Erythroblast (primary cell): ENCODE measurements at places on chromosomes 3 and 15.

DNA sequence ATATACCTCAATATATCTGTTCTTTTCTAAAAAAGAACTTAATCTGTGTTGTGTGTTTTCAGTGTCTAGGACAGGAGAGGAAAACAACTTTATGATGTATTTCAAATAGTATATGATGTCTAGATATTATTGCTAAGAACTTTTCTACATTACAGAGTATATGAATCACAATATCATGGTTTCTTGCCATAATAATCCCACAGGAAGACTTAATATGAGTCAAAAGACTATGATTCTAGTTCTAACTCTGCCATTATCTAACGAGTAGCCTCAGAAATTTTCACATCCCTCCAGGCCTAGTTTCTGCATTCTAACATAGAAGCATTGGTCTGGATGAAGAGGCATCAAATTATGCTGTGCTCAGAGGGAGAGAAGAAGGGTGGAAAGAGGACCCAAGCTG is 107.7 kb upstream of the SPRED1 start:
- no peak for DNase-seq

- DNase-seq: no peak
Measured at GRCh38 chr3:191280882-191281281, 48.3 kb upstream of the CCDC50 start.

GRCh38 chr3:5188419-5189221 is 1.1 kb downstream of the EDEM1 start:
- peak; percentile 69 for DNase-seq

DNA sequence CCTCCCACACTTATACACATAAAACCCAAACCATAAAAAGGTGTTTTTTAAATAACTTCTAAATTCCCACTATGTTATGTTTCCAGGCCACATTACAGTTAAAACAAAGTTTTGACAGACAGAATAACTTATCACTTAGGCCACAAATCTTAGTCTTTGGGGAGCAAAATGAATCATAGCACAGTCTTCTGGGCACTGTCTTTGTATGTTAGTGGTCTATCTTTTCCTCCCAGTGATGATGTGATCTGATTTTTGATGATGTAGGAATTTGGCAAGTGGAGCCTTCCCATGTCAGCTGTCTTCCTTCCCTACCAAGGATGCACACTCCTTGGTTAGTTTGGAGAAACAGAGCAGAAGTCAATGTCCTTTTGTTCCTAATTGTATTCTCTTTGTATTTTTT is 67.3 kb downstream of the THSD4 start:
- DNase-seq: no peak

DNA sequence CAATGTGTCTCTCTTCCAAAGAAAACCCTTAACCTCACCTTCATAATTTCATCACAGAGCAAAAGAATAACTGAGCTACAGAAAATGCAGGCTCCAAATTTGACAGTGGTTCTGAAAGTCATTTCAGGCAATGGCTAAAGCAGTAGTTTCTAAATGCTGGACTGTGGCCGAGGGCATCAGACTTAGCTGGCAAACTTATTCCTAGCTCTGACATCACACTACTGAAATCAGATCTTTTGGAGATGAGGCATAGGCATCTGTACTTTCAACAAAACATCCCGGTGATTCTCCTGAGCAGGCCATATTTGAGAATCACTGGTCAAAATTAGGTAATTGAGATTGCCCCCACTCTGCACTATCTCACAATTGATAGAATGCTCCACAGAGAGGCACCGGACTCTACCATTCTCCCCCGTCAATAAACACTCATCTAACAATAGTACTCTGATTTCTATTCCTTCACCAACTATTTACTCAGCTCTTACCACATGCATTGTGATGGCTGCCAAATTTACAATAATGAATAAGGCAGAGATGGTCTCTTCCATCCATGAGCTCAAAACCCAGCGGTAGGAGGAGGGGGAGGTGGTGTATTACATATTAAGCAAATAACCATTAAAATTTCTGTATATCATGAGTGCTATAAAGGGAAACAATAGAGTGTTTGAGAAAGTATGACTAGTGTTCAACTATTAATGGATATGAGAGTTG is 57.3 kb upstream of the SPRED1 start:
- DNase-seq: no peak

GRCh38 chr3:12943124-12944021 is 102.0 kb upstream of the RPL32 start:
- no peak for DNase-seq

DNA sequence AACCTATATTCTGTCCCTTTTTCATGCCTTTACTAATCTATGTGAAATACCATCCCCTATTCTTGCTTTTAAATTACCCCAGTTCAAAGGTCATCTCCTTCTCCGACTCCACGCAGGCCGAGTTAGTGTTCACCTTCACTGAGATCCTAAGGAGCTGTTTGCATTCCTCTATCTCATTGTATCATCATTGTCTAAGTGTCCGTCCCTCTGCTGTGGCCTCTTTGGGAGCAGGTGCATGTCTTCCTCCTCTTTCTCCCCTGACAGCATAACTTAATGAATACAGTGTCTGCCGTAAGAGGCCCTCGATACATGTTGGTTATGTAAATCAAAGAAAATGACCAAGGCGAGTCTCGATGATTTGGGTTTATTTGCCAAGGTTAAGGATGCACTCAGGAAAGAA is 4.9 kb upstream of the PPP1R2 start:
- no peak for DNase-seq
